ENCODE measurements at places on chromosomes 6 and 20.

DNA sequence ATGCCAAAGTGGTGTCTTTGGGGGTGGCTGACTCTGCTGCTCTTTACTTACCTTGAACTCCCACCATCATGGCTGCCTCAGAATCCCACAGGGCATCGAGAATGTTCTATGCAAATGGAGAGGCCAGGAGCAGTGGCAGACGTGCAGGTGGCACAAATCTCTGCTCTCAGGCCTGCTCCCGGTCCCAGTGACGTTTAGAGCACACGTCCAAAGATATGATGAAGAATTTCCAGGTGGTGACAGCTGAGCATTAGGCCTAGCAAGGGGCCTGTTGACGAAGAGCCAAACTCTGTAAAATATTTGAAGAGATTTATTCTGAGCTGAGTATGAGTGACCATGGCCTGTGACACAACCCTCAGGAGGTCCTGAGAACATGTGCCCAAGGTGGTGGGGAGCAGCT is 19.0 kb upstream of the UNC93A start:
- DNase-seq = no peak

DNA sequence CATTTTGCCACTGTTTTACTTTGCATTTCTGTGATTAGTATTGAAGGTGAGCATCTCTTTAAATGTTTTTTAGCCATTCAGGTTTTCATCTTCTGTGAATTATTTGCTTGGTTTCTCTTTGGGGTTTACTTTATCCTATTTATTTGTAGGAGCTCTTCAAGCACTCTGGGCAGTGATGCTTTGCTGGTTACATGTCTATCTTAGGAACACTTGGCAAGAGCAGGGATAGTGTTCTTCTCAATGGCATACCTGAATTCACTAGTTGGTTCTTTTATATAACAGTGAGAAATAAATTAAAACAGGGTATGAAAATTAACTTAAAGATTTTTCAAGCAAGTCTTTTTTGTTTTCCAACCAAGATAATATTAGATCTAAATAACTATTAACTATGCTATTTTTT is 119.7 kb upstream of the BACH2 start:
- DNase-seq = no peak

DNA sequence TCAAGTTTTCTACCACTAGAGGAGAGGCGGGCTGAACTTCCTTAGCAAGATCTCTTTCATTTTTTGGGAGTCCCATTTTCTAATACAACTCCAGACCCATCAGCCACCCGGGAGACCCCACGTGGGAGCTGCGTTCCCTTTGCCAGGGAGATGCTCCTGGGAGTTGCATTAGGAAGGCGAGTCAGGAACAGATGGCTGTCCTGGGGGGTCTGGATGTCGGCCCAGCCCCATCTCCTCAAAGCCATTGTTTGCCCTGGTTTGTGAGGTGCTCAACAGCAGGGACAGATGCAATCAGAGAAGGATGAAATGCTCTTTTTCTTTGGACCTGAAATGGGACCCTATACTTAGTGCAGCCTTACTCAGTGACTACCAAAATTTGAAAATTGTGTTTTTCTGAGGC is 39.4 kb downstream of the CARMIL1 start:
- DNase-seq = no peak

GRCh38 chr6:13920552-13920951 is 4.2 kb upstream of the RNF182 start:
- DNase-seq = no peak

- no peak for DNase-seq
Observed at GRCh38 chr6:36875250-36875633, 639 bp upstream of the PPIL1 start.

- no peak for DNase-seq
Observed at GRCh38 chr6:5398530-5398929, 137.2 kb downstream of the FARS2 start.

- no peak for DNase-seq
Observed at GRCh38 chr20:15011631-15012030, 674.2 kb upstream of the FLRT3 start.

- DNase-seq = peak; percentile 33
Observed at GRCh38 chr20:41003143-41003935, 25.3 kb upstream of the TOP1 start.

DNA sequence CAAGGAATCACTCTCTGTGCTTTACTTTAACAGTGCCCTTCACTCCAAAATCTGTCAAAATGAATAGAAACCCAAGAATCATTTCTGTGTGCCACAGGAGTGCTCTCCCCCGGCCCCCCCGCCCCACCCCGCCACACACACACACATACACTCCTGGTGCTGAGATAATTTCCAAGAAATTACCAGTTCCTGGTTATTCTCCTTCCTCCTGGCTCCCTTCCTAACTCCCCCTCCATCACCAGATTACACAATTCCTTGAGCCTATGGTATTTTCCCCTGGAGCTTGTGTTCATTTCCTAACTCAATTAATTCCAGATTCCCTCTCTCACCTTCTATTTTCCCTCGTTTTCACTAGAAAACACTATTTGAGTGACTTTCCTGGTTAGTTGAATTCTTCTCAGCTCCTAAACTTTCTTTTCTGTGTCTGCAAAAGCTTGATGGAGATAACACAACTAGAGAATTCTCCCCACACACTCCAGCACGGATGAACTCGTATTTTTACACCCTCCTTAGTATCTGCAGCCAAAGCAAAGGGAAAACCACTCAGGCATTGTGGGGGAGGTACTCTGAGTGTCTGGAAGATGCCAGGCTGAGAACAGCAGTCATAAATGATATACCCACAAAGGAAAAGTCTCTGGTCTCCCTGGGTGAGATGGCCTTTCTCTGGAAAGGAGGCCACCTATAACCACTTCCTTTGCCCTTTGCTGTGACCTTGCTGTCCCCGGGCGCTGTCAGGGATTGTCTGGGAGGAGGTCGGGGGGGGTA is 1.9 kb upstream of the SLC24A3 start:
- no peak for DNase-seq

DNA sequence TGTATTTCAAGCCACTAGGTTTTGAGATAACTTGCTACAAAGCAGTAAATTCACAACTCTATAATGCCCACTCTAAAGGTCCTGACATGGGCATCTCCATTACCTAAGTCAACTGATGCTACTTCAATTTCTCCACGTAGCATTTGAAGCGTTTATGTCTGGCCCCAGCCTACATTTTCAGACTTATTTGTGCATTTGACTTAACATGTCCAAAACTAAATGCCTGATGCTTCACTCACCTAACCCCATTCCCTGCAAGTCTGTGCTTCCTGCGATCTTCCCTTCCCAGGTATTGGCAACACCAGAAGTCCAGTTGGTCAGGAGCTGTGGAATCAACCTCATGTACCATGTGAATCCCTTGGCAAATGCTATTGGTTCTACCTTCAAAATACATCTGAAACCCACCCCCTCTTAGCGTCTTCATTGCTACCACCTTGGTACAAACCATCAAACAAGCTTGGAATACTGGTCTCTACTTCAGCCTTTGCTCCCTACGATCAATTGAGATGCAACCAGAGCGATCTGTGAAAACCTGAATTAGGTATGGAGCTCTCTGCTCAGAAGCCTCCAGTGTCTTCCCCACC is 12.8 kb upstream of the ZNFX1 start:
- DNase-seq = no peak

DNA sequence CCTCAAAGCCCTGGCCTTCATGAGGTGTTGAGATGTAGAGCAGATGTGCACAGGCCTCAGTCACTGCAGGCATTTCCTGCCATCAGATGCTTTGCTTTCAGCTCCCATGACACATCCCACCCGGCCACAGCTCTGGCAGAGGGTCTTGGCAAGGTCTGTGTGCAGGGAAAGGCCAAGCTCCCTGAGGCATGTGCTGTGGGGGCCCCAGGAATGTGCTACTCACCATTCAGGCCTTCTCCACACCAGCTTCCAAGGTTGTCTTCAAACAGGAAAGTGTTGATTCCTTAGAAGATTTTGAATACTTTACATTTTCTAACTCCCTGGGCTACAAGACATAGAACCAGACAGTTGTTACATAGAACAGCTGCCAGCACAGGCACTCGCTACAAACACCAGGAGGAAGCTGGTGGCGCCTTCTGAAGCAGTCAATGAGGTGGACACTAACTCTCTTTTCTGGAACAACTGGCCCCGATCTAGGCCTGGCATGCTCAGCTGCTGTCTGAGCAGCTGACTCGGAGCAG is 27.8 kb downstream of the CASS4 start:
- no peak for DNase-seq

DNA sequence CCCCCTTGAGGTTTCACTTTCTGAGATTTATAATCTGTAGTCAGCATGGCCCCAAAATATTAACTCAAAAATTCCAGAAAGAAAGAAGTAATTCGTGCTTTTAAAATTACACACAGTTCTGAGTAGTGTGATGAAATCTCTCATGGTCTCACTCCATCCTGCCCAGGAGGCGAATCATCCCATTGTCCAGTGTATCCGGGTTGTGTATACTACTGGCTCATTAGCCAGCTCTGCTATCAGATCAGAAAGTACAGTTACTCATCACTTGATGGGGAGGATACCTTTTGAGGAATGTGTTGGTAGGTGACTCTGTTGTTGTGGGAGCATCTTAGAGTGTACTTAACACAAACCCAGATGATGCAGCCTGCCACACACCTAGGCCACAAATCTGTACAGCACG is 65.2 kb downstream of the CDC5L start:
- DNase-seq = no peak

- DNase-seq = no peak
Observed at GRCh38 chr20:54133434-54134427, 40.1 kb downstream of the CYP24A1 start.

GRCh38 chr20:20755674-20756319 is 43.4 kb upstream of the RALGAPA2 start:
- DNase-seq = no peak

DNA sequence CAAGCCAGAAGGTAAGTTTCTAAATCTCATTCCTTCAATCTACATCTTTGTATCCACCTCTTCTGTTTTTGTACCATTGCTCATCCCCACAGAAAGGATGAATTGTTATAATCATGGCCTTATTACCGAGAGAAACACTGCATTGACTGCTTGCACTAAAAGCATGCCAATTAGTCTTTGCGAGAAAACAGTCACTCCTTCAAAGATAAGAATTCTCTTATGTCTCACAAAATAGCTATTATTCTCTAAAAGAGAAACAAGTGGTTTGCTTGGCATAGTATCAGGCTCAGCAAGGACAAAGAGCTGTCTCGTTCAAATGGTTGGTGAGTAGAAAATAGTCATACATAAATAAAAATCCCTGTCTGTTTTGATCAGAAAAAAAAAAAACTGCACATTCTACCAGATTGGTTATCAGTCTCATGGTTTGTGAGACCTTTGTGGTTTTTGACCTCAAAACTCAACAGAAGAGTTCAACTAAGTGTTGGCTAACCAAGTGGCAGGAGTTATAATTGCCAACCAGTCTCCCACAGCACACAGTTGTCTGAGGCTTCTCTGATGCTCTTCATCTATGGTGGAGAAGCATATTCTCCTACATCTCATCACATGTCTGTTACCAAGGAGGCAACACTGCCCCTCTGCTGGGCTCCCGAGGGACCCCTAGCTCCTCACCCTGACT is 35.1 kb upstream of the ARMH2 start:
- DNase-seq = no peak

GRCh38 chr6:137589067-137589848 is 95.1 kb upstream of the OLIG3 start:
- DNase-seq = peak; percentile 50

DNA sequence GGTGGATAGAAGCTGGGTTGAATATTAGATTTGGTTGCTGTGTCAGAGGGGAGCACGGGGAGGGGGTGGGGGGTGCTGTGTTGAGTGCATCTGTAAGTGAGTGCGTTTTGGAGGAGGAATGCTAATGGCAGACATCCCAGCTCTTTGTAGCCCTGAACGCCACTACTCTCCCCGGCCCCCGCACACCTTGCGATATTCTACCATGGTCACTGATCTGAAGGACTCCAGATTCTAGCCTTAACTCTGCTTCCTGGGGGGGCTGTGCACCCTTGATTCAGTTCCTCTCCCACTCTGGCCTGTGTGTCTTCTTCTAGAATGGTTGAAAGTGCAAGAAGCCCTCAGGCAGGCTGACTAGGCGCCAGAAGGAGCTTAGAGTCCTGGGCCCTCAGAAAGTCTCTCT is 7.1 kb downstream of the GLP1R start:
- no peak for DNase-seq

- DNase-seq = no peak
Observed at GRCh38 chr6:132003516-132004178, 52.5 kb upstream of the CCN2 start.

GRCh38 chr6:18047406-18047805 is 60.0 kb upstream of the KIF13A start:
- no peak for DNase-seq

- DNase-seq = no peak
Observed at GRCh38 chr6:410555-411395, 19.2 kb downstream of the IRF4 start.

GRCh38 chr6:108438918-108439317 is 121.8 kb upstream of the FOXO3 start:
- DNase-seq = no peak

DNA sequence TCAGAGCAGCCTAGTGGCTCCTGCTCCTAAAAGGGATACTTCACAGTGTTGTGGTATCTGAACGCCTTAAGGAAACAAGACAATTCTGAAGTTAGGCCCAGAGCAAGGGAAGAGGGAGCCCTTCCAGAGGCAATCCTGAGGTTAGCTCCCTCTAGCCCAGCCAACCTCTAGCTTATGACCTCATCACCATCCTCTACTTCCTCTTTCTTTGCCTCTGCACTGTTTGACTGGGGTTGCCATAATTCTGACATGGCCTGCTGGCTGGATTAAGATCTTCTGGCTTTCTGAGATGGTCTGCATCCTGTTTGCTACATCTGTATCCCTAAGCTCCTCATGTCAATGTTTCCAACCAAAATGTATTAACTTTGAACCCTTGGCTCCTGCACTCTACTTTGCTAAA is 23.3 kb upstream of the BMP2 start:
- no peak for DNase-seq

- no peak for DNase-seq
Observed at GRCh38 chr20:46349742-46350056, 41.4 kb upstream of the CDH22 start.

- no peak for DNase-seq
Observed at GRCh38 chr20:11445891-11446290, 471.8 kb upstream of the BTBD3 start.

GRCh38 chr20:37504404-37505096 is 16.5 kb upstream of the NNAT start:
- no peak for DNase-seq

GRCh38 chr6:37134396-37135191 is 35.4 kb upstream of the PIM1 start:
- no peak for DNase-seq

Data from T-helper 1 cell (primary cell).